ENCODE measurements at places on chromosomes 2 and 18.

- DNase-seq = no peak
These were observed 160.5 kb downstream of the SETBP1 start for GRCh38 chr18:44841221-44841620.

- no peak for DNase-seq
These were observed 365.3 kb downstream of the NBAS start for GRCh38 chr2:15195813-15196212.

DNA sequence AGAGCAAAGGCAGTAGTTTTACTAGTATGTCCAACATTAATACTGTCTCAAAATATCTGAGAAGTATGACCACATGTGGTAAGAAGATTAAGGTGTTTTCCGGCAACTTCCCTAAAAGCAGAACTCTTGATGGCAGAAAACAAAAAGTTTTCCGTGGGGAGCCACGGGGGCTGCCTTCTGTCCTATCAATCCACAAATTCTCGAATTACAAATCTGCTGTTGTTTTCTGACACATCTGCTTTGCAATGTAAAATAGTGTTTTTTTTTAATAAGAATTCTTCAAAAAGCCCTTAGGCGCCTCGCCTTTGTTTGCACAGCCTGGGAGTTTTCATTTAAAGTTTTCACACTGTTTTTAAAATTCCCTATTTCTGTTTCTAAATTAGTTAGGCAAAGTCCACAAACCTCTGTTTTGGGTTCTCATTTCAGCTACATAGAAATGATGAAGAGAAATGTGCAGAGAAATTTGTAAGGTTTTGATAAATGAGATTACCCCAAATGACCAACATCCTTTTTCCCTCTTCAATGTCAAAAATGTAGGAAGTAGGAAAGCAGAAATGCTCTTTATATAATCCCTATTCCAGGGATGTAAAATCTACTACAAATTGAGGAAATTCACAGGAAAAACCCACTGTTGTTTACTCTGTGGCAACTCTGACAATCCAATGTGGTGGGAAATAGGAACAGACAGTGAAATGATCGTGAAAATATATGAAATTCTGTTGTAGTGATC lies 385.8 kb downstream of the ZEB2 start:
- no peak for DNase-seq

DNA sequence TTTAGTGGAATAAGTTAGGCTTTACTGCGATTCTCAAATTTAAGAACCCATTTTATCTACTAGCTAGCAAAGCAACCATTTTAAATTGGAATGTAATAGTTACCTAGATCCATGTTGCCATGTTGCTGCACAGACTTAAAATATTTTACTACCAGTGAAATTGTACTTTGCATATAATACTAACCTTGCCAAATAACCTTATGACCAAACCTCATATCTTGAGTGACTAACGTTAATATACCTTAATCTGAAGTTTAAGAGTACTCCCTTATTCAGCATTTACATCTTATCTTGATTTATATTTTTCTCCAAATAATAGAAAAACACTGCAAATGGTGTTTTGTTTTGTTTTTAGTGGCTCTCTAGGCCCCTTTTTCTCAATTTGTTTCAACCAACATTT lies 50.3 kb upstream of the NAB1 start:
- DNase-seq = no peak

GRCh38 chr2:26387189-26387588 lies 14.5 kb upstream of the DRC1 start:
- no peak for DNase-seq

DNA sequence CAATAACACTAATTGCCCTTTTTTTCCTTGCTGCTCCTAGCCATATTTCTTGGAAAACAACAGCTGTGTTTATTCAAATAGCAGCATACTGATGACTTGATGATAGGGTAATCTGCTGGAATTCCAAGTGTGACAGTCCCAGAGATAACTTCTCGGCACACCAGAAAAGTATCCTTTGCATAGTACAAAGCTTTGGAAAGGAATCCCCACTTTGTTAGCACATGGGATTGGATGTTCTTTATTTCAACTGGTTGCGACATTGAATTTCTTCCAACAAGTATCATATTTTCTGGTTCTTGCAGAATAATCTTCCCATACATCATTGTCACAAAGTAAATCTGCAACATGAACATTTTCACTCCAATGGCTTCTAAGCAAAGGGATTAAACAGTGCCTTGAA lies 445.8 kb upstream of the ACVR2A start:
- DNase-seq = no peak

GRCh38 chr2:74482801-74483674 lies at the start of the genes CCDC142 and TTC31:
TSS of gene CCDC142 (minus strand) at chr2:74482998. CDS start at chr2:74482837, 161 bp downstream.
TSS of gene TTC31 (plus strand) at chr2:74483081. CDS start at chr2:74483096, 15 bp downstream.
- peak; percentile 89 for DNase-seq

DNA sequence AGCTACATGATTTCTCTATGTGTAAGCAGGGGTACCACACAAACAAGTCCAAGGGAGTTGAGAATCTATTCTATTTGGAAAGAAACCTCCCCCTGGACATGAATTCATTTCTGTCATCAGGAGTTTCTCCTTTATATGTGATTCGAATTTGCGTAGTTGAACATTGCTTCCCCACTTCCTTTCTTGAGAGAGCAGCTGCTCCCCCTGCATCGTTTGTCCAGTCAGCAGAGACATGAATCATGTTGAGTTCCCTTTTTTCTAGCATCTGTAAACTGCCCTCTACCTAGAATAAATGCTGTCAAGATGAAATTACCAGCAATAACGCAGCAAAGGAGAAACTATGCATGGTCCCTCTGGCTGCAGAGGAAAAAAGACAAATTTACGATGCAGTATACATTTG lies 73.8 kb downstream of the KIF5C start:
- no peak for DNase-seq

DNA sequence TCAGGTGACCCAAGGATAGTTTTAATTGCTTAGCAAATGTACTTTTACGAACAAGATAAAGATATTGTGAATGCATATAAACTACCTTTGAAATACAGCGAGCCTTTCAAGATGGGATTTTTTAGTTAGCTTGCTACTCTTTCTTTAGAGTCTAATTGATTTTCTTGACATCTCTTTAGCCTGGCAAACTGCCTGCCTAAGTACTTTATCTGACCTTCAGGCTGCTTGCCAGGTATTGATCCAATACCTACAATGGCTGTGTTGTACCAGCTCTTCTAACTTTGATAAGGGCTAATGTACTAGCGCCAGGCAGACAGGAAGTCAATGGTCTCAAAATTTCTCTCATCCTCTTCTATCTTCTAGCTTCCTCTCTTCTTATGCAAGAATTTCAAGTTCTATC lies 414.4 kb upstream of the ACVR2A start:
- no peak for DNase-seq

DNA sequence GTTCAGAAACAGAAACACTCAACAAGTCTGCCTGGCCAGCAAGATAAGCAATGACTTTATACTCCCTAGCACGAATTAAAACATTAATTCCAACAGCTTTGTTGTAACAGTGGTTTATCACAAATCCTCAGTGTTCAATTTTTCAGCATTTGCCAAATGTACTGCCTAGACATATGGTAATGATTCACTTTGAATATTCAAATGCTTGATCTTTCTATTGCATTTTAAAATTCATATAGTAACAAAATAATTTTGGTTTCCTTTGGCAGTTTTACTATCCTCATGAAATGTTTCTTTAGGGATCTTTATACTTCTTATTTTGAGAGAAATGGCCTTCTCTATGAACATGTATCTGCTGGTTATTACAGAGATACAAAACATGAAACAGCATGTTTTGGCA lies 851.8 kb upstream of the NXPH2 start:
- DNase-seq = no peak

- DNase-seq = no peak
These were observed 70.8 kb upstream of the LPIN2 start for GRCh38 chr18:3083766-3084165.

- no peak for DNase-seq
These were observed 128.4 kb upstream of the CREB1 start for GRCh38 chr2:207401338-207401737.

GRCh38 chr2:27408601-27409320 lies 630 bp downstream of the PPM1G start:
- DNase-seq = no peak

- no peak for DNase-seq
These were observed 352.0 kb downstream of the THSD7B start for GRCh38 chr2:137117385-137117784.

DNA sequence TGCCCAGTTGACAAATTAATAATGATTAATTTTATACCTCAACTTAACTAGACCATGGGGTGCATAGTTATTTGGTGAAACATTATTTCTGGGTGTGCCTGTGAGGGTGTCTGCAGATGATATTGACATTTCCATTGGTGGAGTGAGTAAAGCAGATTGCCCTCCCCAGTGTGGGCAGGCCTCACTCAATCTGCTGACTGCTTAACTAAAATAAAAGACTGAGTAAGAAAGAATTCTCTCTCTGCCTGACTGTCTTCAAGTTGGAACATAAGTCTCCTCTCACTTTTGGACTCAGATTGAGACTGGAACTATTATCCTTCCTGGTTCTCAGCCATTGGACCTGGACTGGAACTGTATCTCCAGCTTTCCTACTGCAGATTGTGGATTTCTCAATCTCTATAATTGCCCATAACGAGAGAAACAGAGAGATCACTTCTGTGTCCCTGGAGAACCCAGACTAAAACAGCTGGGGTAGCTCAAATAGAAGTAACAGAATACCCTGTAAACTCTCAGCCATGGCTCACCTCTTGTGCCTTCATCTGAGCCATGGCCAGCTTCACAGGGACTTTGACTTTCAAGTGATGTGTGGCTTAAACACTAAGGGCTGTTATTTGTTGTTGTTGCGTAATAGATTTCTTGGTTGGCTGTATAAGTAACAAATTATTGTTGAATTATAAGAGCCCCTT lies 575.3 kb upstream of the RAB6C start:
- DNase-seq = no peak

DNA sequence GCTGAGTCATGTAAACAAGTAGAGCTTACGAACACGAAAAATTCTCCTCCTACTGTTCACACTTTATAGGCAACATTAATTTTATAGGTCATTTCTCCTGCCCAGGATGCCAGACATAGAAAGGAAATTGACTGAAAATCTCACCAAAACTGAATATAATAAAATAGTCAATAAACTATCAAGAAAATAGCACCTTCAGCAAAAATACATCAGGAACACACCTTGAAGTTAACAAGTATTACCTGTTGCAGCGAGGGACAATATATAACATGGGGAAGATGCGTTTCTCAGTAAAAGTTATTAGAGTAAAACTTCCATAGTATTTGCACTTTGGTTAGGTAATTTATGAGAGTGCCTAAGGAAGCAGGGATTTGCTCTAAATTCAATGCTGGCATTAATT lies 344.6 kb downstream of the KCNJ3 start:
- no peak for DNase-seq

DNA sequence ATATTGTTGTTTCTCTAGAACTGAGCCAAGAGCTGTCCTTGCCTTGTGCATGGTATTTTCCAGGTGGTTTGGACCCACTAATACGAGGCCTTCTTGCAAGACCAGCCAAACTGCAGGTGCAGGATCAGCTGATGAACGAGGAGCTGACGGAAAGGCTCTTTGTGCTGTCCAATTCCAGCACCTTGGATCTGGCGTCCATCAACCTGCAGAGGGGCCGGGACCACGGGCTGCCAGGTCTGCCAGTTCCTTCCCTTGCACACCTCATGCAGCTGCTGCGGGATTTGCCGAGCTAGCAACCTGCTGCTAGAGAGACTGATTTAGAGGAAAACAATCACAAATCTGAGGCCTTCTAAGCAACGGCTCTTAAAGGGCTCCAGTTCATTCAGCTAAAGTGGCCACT lies 74.5 kb downstream of the TPO start:
- DNase-seq = no peak

- no peak for DNase-seq
These were observed 55.2 kb upstream of the GYPC start for GRCh38 chr2:126600742-126601141.

GRCh38 chr18:58625839-58626238 lies 3.1 kb downstream of the ALPK2 start:
- no peak for DNase-seq

GRCh38 chr2:207091176-207091575 lies 74.6 kb downstream of the KLF7 start:
- no peak for DNase-seq

GRCh38 chr2:134379722-134380121 lies 125.8 kb downstream of the MGAT5 start:
- no peak for DNase-seq

GRCh38 chr2:177767768-177768167 lies 304.8 kb downstream of the PDE11A start:
- DNase-seq = no peak

GRCh38 chr18:23276451-23276850 lies 141.2 kb downstream of the CABLES1 start:
- DNase-seq = no peak

DNA sequence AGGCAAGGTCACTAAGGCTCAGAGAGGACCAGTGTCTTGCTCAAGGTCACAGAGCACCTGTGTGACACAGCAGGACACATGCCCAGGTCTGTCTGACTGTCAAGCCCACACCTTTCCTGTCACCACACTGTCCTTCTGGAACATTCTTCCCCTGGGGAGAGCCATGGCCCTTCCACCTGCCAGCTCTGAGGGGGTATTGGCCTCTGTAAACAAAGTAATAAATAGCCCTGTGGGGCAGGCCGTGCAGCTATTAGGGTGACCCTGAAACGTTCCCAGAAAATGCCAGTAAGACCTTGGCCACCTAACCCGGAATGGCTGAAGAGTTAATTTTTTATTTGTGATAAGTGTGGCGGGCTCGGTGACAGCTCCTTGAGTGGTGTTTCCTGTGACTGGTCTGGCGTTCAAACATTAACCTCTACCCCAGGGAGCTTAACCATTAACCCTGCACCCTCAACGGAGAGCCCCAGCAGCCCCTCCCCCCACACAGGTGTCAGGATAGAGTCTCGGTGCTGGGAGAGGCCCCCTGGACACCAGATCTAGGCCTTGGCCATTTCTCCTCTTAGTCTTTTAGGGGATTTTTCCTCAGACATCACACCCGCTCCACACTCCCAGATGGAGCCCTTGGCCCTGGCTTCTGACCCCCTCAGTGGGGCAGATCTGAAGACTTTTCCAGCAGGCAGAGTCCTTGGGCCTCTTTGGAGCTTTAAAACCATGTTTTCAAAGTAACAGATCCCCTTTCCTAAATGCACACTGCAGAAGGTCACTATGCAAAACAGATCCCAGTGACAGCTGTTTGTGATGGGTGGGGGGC lies 36.6 kb downstream of the SCTR start:
- no peak for DNase-seq

DNA sequence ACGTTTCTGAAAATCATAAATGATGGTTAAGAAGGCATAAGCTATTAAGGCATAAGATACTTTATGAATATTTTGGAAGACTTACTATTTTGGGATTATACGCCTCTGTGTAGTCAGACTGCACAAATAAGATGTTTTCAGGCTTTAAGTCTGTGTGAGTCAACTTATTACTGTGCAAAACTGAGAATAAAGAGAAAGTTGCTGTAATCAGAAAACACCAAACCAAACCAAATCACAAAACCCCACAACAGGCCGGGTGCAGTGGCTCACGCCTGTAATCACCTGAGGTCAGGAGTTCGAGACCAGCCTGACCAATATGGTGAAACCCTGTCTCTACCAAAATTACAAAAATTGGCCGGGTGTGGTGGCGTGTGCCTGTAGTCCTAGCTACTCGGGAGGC lies 7.7 kb downstream of the CLK1 start:
- DNase-seq = no peak

- peak; percentile 43 for DNase-seq
These were observed 39.6 kb downstream of the DOCK10 start for GRCh38 chr2:225002656-225003045.

- no peak for DNase-seq
These were observed 220.6 kb downstream of the SLC4A10 start for GRCh38 chr2:161844822-161845221.
